ENCODE measurements at places on chromosomes 4 and X.
A peak's percentile ranks its signal among the peaks of the same experiment; 100 is the strongest.

DNA sequence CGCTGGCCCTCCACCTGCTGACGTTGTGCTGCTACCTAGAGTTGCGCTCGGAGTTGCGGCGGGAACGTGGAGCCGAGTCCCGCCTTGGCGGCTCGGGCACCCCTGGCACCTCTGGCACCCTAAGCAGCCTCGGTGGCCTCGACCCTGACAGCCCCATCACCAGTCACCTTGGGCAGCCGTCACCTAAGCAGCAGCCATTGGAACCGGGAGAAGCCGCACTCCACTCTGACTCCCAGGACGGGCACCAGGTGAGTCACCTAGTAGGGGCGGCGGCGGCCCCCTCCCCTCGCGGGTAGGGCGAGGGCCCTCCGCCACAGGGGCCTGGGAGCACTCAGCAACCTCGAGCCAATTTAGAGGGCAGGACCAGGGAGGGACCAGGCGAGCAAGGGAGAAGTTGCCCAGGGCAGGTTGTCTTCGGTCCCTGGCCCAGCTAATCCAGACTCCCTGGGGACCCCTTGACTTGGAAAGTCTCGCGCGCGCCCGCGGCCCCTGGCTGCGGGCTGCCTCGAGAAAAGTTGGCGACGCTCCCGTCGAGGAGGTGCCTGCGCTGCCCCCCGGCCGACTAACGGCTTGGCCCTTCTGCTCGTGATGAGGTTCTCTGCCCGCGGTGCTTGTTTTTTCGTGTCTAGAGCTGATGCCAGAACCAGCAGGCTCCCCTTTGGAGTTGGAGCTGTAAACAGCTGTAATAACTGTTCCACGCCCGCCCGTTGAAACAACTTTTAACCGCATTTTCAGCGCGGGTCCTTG, 717 bp downstream of the EDA start:
- DNase-seq, result no peak

GRCh38 chr4:57109847-57110639, at the start of gene IGFBP7:
IGFBP7 (minus strand) TSS chr4:57110385; CDS start chr4:57110351, 34 bp downstream.
- DNase-seq, result peak; percentile 49

- DNase-seq, result peak; percentile 85
Observed at GRCh38 chr4:150297861-150298474, 219.7 kb downstream of the DCLK2 start.

DNA sequence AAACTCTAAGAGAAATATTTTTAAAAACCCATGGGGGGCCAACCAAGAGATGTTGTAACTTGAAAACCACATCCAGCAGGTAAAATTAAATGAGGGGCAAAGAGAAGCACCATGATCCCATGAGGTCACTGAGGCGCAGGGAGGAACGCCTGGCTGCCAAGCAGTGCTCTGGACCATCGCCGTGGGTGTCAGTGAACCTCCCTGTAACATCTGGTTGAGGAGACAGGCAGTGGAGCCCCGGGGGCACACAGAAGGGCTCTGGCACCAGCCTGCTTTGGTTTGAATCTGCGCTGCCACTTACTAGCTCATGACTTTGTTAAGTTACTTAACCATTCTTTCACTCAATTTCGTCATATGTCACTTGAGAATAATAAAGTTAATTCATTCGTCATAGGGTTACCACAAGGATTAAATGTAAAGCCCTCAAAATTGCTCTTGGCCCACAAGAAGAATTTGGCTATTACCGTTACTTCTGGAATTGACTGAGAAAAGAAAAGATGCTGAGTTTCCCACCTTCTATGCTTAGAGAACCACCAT, 41.6 kb upstream of the SLC25A4 start:
- DNase-seq, result no peak

DNA sequence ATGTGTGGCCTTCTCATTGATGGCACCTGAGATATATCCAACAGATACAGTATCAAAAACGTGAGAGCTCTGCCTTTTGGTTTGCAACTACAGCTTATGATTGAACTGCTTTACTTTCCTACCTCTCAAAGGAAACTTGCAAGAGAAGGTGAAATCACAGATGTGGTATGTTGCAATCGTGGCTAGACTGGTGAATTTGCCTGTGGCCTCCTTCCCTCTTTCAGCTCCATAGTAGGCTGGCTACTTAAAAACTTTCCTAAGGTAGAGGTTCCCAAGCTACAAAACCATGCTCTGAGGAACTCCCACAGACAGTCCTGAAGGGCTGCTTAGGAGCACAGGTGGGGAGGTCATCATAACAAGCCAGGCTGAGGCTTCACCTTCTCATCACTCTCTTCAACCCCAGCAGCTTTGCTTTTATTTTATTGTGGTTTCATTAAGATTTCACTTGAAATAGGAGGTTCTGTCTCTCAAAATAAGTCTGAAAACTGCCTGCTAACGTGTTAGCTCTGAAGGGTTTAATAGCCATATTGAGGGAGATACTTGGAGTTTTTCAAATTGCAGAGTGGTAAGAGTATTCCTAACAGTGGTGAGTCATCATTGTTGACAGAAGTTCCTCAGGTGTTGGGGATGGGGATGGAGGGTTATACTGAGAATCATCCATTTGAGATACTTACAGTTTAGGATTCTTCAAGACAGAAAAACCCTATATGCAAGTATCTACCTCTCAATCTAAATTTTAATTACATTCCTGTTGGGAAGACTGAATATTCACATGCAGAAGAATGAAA, 93.5 kb upstream of the UCP1 start:
- DNase-seq, result no peak

GRCh38 chrX:152588206-152588605, 49.5 kb upstream of the GABRQ start:
- no peak for DNase-seq

- peak; percentile 84 for DNase-seq
Observed at GRCh38 chr4:76011700-76012387, 4.5 kb upstream of the CXCL9 start.

- DNase-seq, result peak; percentile 80
Observed at GRCh38 chr4:87853108-87853507, 20.3 kb downstream of the MEPE start.

DNA sequence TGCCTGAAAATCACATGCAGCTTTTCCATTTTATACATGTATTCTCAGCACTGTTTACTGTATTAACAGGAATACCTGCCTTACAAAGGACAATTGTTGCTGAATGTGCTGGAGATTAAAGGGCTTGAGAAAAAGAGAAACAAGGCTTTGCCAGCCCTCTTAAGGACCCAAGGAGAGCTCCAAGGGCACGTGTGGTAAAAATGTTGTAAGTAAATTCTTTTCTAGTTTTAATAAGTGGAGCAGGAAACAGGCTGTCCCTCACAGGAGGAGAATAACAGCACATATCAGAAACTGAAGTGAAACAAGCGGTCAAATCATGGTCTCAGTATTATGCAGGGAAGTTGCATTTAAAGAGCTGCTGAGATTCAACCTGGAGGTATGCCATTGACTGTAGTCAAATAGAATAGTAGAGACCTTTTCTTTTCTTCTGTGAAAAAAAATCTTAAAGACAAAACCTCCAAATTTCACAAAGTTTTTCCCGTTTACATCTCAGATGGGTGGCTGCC, 18.5 kb downstream of the IGFBP7 start:
- no peak for DNase-seq

- no peak for DNase-seq
Observed at GRCh38 chr4:6184169-6184568, 16.2 kb downstream of the JAKMIP1 start.

DNA sequence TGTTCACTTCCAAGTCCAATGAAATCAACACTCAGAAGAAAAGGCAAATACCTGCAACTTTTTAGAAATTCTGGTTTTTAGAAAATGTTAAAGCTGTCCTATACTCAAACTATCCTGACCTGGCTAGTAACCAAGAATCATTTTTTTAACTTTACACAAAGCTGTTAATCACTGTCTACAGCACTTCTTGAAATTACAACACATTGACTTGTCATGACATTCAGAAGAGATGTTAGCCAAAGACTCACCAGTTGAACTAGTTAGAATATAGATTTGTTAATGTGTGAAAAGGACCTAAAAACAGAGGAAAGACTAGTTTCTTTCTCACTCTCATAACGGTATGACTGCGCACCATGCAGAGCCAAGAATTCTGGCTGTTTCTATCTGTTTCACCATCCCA, 98.8 kb downstream of the COX18 start:
- peak; percentile 17 for DNase-seq

DNA sequence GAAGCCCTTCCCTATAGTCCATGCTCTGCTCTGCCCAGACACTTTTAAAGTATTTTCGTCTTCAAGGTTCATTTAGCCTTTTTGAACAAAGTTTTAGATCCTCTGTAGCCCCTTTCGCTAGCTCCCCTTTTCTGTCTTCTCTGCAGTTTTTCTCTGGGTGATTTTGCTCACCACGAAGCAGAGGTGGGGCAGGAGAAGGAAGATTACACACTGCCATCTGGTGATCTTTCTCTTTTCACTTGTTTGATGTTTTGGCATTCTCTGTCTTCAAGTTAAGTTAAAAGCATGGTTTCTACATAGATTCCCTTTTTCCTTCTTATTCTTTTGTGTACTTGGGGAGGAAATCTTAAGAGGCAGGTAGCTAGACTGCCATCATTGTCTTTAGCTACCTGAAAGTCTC, 43.9 kb downstream of the CC2D2A start:
- DNase-seq, result no peak

DNA sequence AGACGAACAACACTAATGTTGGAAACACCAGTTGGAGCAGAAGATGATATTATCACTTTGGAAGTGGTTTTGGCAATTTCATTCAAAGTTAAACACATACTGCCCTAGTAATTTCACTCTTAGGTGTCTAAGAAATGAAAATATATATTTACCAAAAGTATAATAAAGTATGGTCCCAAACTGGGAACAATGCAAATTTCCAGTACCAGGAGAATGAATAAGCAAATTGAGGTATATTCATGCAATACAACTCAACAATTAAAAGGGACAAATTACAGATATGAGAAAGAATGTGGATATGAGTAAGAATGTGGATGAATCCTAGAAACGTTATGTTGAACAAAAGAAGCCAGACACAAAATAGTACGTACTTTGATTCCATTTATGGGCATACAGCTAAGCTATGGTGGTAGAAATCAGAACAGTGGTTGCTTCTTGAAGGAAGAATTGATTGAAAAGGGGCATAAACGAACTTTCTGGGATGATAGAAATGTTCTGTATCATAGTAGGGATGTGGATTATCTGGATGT, 10.0 kb downstream of the ELMOD2 start:
- peak; percentile 17 for DNase-seq

GRCh38 chr4:109083911-109084310, 218.5 kb downstream of the COL25A1 start:
- DNase-seq, result no peak

- peak; percentile 67 for DNase-seq
Observed at GRCh38 chrX:134990801-134991481, at the start of gene SMIM10. SMIM10 (plus strand) TSS chrX:134990991; CDS start chrX:134991096, 105 bp downstream.

DNA sequence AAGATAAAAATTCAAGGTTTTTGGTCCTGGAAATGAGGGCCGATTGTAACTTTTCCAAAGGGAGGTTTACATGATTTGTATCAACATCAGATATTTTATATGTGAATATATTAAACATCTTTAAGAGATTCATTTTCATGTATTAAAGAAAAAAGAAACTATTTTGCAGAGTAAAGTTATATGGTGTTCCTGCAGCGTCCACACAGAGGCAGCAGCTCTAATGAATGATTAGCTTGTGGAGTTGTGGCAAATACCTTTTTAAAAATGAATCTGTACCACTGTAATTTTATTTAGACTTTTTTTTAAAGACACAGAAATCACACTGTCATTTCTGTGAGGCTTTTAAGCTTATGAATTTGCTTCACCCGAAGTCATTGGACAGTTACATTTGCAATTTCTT, 25.6 kb upstream of the FHDC1 start:
- no peak for DNase-seq

- DNase-seq, result no peak
Observed at GRCh38 chrX:69028006-69028760, 137.1 kb downstream of the PJA1 start.

DNA sequence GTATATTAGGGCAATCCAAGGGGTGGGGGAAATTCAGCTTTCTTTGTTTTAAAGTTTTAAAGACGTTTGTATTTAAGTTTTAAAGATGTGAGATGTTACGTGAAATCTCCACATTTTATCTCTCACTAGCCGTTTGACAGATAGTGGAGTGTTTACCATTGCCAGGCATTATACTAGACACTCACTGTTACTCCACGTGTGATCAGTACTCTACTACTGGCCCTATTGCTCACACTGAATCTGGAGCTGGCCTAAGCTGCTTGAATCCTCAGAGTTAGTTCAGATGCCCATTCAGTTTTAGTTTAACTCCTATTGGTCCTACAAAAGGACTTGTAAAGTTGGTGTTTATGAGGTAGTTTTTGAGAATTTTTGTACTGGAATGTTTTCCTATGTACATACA, 4.5 kb downstream of the ADAD1 start:
- DNase-seq, result no peak

DNA sequence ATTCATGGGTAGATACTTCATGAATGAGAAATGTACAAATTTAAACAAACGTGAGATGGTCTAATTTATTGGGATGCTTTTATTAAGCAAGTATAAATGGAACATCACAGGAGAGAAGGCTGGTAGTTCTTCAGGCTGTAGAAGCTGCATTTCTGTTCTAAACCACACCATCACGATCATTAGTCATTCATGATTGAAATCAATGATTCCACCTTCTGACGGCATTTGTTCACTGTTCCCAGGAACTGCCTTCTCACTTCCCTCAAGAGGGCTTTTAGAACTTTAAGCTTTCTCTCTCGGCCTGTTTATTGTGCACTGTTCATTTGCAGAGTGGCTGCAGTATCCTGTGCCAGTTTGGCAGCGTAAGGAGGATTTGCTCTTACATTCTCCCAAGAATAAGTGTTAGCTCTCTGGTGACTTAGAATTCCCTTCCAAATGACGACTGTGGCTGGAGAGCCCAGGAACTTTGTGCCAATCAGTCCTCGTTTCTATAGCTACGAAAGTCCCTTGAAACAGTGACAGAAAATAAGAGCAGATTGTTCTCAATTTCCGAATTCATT, 54.7 kb downstream of the MFAP3L start:
- peak; percentile 25 for DNase-seq

DNA sequence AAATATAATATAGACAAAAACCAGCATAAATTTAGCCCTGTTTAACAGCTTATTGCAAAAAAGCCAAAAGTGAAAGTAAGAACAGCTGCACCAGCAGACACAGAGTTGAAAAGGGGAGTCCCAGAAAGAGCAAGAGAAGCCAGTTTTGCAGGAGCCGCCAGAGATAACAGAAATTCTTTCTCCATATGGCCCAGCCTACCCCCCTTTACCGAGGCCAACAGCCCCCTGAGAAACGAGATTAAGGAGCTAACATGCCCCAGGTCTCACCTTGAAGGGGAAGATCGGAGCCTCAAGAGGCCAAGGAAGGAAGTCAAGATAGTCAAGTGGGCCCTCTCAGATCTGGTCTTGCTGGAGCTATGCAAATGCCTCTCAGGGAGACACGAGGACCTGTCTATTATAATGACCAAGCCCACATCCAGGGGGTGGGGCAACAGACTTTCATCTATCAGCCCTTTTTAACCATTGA, 4.8 kb downstream of the ACOX3 start:
- DNase-seq, result peak; percentile 44

- DNase-seq, result no peak
Observed at GRCh38 chr4:2069161-2069971, 10.2 kb downstream of the NAT8L start.

GRCh38 chr4:40170588-40170987, 26.2 kb upstream of the RHOH start:
- DNase-seq, result no peak

- DNase-seq, result peak; percentile 96
Observed at GRCh38 chr4:139740531-139741041, 75.0 kb downstream of the MGST2 start.

GRCh38 chrX:42000836-42001235, 77.5 kb upstream of the CASK start:
- DNase-seq, result no peak
